ENCODE measurements at places on chromosomes 3 and 15.

- DNase-seq: no peak
Observed at GRCh38 chr15:23385886-23386430, 31.4 kb downstream of the GOLGA8S start.

DNA sequence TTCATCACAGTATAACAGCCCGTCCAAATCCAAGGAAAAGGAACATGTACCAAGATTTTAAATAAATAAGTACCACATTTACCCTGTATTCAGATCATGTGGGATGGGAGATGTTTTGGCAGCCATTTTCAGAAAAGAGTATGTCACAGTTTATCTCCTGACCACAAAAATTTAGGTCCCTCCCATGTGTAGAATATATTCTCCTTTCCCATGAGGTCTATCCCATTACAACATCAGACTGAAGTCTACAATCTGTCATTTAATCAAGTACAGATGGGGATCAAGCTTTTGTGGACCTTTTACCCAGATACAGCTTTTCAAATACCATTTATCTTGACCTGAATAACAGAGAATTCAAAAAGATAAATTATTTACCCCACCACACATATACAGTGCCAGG is 444.5 kb downstream of the PLOD2 start:
- DNase-seq: no peak

- no peak for DNase-seq
Observed at GRCh38 chr15:45182996-45183395, 4.8 kb downstream of the SHF start.

DNA sequence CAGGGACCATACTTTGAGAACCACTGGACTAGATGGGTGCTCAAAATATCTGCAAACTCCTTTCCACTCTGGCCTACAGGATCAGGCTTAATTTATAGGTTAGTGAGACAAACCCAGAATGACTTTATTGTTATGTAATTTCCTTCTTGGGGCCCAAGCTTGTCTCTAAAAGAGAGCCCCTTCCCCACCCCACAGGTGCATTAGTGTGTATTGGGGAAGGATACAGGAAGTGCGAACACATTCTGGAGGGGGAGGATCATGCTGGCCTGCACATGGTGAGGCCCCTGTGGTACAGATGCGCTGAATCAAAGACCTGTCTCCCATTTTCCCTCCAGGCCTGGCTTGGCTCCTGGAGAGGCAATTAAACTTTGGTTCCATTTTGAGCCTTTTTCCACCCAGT is 273.0 kb upstream of the LRTM1 start:
- DNase-seq: no peak

DNA sequence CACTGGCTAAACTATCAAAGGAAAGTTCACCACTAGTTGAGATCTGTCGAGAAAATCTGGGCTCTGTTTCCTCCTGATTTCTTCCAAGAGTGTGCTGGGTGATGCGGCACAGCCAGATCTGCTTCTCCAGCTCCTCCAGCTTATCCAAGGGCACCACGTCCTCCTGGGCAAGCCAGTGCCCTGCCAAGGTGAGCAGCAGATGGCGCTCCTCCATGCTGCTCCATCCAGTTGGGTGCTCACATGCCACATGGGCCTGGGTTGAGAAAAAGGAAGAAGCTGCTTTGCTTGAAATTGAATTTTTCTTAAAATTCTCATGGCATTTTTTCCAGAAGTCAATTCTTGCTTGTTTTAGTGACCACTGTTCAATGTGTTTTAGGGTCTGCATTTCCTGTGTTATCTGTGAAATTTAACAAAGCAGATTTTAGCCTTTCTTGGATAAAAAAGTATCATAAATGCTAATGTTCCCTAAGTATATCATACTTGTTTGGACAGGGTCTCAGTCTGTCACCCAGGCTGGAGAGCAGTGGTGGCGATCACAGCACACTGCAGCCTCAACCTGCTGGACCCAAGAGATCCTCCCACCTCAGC is 47.3 kb downstream of the EIF3J start:
- no peak for DNase-seq

- DNase-seq: no peak
Observed at GRCh38 chr3:149585401-149585726, 72.5 kb downstream of the WWTR1 start.

DNA sequence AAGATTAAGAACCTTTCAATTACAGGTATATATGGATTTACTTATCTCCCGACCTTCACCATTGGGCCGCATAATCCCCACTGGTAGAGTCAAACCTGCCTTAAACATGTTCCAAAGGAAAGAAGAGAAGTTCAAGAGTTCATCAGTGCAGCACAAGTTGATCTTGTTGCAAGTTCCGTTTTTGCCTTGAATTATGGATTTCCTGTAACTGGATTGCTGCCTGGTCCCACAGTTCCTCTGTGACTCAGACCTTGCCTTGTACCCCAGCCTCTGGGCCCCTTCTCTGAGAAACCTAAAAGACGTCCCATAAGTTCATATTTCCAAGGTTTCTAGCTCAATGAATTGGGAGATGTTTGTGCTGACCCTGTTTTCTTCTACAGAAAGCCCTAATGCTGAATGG is 112.5 kb upstream of the THBS1 start:
- no peak for DNase-seq

DNA sequence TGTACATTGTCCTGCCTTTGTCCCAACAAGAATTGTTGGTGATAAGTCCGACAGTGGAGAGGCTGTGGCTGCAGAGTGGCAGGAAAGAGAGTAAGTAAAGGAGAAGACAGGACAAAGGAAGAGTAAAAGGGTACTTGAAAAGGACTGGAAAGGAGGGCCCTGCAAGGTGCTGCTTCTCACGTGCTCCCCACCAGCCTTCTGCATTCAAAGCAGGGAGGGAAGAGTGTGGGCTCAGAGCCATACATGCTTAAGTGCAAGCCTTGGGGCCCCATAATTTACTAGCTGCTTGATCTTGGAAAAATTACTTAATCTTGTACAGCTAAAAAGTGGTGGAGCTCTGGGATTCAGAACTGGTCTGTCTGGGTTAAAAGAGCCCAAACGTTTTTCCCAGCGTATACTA is 29.9 kb downstream of the MME start:
- no peak for DNase-seq

GRCh38 chr3:87997298-87997697 is 61.5 kb downstream of the CGGBP1 start:
- DNase-seq: no peak

DNA sequence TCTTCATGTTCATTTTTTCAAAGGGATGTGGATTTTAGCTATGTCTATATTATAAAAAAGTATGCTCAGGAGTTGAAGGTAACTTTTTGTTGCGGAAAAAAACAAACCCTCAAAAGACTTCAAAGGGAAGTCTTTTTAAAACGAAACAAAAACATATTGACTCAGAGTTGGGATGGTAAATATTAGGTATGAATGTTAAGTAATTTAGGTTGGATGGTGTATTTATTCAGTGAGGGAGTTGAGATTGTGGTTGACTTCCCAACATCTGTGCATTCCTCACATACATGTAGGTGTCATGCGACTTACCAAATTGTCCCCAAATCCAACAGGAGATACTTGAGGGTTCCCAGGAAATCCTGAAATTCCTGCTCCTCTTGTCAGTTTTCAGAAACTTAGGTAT is 32.7 kb upstream of the PLSCR5 start:
- DNase-seq: no peak

- no peak for DNase-seq
Observed at GRCh38 chr15:72338148-72338547, 18.2 kb upstream of the CELF6 start.

GRCh38 chr15:75367006-75367405 is 1.4 kb downstream of the MAN2C1 start:
- no peak for DNase-seq

DNA sequence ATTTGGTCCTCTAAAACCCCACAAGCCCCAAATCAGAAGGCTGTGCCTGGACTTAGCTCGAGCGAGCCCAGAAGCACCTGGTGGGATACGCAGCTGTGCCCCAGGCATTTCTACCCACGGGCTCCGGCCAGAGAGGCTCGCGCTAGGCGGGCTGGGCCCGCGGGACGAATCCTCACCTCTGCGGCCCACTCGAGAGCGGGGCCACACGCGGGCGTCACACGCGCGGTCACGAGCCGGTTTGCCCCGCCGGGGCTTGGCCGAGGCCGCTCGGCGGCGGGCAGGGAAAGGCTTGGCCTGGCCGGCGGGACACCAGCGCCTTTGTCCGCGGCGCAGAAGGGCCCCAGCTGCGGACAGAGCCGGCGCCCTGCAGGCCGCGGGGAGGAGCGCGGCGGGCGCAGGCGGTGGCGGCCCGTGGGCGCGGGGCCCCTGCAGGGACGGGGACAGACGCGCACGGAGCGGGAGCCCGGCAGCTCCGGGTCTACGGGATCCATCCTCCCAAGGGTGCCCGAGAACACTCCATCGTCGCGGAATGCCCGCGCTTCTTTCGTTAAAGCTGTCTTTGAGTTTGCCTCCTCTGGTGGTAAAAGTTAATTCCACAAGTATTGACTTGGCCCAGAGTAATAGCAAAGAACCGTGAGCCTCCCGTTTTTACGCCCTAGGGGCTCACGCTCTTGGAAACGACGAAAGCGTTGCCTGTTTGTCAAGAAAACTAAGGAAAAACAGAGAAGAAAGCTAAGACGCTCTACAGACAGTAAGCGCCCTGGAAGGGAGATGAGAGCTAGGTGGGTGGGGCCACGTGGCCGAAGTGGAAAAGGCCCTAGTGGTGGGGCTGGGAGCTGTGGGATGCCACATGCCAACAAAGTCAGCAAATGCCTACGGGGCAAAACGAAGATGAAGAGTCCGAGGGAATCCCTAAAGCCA is 26.4 kb downstream of the TYRO3 start:
- peak; percentile 80 for DNase-seq

- no peak for DNase-seq
Observed at GRCh38 chr3:133956982-133957381, 61.3 kb upstream of the RAB6B start.

DNA sequence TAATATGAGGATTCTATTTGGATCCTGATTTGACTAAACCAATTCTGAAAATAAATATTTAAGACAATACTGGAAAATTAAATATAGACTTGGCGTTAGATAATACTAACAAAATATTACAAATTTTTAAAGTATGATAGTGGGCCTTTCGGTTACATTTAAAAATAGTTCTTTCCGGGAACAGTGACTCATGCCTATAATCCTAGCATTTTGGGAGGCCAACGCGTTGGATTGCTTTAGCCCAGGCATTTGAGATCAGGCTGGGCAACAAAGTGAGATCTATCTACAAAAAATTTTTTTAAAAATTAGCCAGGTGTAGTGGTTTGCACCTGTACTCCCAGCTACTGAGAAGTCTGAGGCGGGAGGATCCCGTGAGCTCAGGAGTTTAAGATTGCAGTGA is 30.3 kb upstream of the GADL1 start:
- no peak for DNase-seq

DNA sequence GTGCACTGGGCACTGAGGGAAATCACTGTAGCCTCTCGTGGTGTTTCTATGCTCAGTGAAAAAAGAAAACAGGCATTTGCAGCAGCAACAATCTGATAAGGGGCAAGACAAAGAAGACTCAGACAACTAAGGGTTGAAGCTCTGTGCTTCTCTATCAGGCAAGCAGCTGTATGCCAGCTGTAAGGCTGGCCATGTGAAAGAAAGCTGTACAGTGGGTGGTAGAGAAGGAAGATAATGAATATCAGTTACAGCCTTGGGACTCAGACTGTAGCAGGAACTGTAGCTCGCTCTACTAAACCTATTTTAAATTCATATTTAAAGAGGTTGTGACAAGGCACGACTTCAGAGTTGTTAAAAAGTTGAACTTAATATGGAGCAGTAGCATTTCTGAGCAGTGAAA is 76.3 kb downstream of the VGLL3 start:
- no peak for DNase-seq

- DNase-seq: peak; percentile 80
Observed at GRCh38 chr15:93036951-93037819, 51.8 kb downstream of the RGMA start.

DNA sequence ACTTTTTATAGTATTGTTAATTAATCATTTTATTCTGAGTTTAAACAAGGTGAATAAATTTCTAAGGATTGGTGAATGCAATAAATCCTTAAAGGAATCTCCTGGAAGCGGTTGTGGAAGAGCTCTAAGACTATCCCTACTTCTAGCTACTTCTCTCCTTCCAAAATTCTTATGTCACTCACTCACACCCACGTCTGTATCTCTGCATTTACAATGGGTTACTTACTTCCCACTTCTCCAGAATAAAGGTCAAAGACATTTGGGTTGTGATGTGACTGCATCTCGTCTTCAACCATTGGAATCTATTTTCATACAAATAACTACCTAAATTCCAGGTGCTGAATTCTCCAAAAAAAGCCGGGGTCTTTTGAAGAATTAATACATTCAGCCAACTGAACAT is 234.2 kb upstream of the MDFIC2 start:
- DNase-seq: no peak

GRCh38 chr3:150497956-150498355 is 48.3 kb downstream of the SERP1 start:
- no peak for DNase-seq

GRCh38 chr3:157190380-157190872 is 30.5 kb upstream of the CCNL1 start:
- DNase-seq: no peak

DNA sequence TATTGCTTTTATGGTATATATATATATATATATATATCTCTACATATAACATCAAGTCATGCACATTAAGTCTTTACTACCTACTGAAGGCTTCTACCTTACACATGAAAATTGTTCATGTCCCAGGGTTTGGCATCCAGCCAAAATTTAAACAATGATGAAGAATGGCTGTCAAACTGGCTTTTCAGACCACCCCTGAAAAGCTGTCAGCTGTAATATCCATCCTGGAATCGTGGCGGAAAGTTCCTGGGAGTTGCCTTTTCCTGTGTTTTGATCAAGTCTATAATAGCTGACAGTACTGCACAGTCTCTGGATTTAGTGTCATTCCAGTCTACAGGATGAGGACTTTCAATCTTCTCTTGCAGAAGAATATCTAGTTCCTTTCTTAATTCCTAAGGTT is 48.3 kb downstream of the DHX36 start:
- no peak for DNase-seq

DNA sequence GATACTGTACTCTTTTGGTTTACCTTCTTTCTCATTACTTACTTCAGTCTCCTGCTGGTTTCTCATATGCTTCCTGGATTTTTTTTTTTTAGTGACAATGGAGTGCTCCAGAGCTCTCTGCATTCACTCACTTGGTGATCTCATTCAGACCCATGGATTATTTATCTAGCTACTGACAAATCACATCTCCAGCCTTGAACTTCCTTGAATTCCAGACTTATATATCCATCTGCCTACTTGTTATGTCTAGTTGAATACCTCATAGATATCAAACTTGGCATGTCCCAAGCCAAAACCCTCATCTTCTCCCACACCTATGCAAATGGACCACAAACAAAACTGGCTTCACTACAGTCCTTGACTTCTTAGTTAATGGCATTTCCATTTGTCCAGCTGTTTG is 234.7 kb upstream of the ZPLD1 start:
- DNase-seq: no peak

- DNase-seq: no peak
Observed at GRCh38 chr3:195032106-195032759, 238.7 kb downstream of the XXYLT1 start.

- no peak for DNase-seq
Observed at GRCh38 chr3:53129344-53129743, 891 bp downstream of the RFT1 start.

GRCh38 chr15:73867426-73867825 is 5.9 kb upstream of the TBC1D21 start:
- peak; percentile 51 for DNase-seq
